ENCODE measurements at places on chromosomes 6 and 20. TPM values are rescaled to one million over a fixed set of nuclear protein-coding genes. Genes with fewer than 3 reads are reported as not detected.

Gene DUSP15
- total RNA-seq = not detected

Gene TINAG
- total RNA-seq = not detected

Gene TMEM200A
- total RNA-seq = 2.4 TPM

Gene TMEM74B
- total RNA-seq = not detected

Gene ARG1
- not detected for total RNA-seq

DNA sequence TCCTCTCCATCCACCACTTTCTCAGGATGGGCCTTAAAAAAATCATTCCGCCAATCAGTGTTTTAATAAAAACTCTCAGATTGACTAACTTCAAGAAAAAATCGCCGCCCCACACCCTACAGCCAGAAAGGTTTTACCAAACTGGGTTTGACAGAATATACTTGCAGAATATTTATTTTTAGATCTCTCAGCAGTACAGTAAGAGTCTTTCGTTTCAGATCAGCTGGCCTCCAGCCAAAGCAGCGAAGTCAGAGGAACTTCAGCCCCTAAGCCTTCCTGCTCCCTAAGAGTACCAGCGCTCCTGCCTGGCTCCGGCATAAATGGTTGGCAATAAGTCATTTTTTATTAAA lies 24.7 kb downstream of the TBC1D7 start:
- H3K4me3 ChIP-seq = peak overlapping the region; percentile 68
- no peaks in the 10 kb centered on the region for H3K27me3 ChIP-seq
- DNase-seq = no peak
- H3K27ac ChIP-seq = peak overlapping the region; percentile 97
- H3K4me1 ChIP-seq = peaks cover 17% of the 10 kb centered on the region
- H3K36me3 ChIP-seq = peaks cover 12% of the 10 kb centered on the region

GRCh38 chr6:105042648-105043047 lies 85.7 kb downstream of the LIN28B start:
- no peak overlapping the region for H3K4me3 ChIP-seq
- H3K36me3 ChIP-seq = no peaks in the 10 kb centered on the region
- no peaks in the 10 kb centered on the region for H3K4me1 ChIP-seq
- H3K27me3 ChIP-seq = peaks cover 21% of the 10 kb centered on the region
- no peak overlapping the region for H3K27ac ChIP-seq

DNA sequence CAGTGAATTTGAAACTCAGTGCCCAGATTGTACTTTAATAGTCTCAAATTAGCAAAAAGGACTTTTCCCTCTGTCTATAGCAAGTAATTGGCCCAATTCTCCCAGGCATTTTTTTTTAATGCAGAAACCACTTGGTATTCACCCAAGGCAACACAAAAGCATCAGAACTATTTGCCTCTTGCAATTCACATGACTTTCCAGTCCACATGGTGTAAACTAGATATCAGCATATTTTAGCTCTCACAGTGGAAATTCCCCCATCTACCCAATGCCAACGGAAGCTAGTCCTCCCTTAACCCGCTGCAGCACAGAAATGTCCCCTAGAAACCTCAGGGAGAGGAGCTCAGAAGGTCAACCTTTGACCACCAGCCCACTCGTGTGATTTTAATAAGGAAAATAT lies 103.4 kb upstream of the CDYL start:
- H3K4me1 ChIP-seq = peaks cover 3% of the 10 kb centered on the region
- H3K27me3 ChIP-seq = peaks cover 41% of the 10 kb centered on the region
- H3K4me3 ChIP-seq = no peak overlapping the region

- H3K4me3 ChIP-seq = no peak overlapping the region
- DNase-seq = no peak
- H3K4me1 ChIP-seq = no peaks in the 10 kb centered on the region
- no peaks in the 10 kb centered on the region for H3K27me3 ChIP-seq
- H3K36me3 ChIP-seq = no peaks in the 10 kb centered on the region
These were observed 146.5 kb downstream of the EDN1 start for GRCh38 chr6:12436683-12437082.

DNA sequence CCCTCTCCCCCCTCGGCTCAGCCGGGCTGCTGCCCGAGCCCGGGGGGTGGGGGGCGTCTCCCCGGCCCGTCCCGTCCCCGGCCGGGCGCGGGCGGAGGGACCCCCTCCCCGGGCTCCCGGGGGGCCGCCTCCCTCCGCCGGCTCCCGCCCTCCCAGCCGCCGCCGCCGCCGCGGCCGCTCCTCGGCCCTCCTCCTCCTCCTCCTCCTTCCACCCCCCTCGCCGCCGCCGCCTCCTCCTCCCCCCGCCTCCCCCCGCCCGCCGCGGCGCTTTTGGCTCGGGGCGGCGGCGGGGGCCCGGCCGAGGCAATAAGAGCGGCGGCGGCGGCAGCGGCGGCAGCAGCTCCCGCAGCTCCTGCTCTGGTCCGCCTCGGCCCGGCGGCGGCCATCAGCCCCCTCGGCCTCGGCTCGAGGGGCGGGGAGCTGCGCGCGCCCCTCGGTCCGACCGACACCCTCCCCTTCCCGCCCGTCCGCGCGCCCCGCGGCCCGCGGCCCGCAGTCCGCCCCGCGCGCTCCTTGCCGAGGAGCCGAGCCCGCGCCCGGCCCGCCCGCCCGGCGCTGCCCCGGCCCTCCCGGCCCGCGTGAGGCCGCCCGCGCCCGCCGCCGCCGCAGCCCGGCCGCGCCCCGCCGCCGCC lies 38.7 kb downstream of the GNAS start:
- DNase-seq = peak; percentile 80
- peaks cover 3% of the 10 kb centered on the region for H3K36me3 ChIP-seq
- peak overlapping the region; percentile 98 for H3K4me3 ChIP-seq
- peaks cover 34% of the 10 kb centered on the region for H3K4me1 ChIP-seq

All from T-helper 17 cell (primary cell).